ENCODE measurements at places on chromosomes 3 and 15. TPM values are rescaled to one million over a fixed set of nuclear protein-coding genes. Genes with fewer than 3 reads are reported as not detected.
A peak's percentile ranks its signal among the peaks of the same experiment; 100 is the strongest.

DNA sequence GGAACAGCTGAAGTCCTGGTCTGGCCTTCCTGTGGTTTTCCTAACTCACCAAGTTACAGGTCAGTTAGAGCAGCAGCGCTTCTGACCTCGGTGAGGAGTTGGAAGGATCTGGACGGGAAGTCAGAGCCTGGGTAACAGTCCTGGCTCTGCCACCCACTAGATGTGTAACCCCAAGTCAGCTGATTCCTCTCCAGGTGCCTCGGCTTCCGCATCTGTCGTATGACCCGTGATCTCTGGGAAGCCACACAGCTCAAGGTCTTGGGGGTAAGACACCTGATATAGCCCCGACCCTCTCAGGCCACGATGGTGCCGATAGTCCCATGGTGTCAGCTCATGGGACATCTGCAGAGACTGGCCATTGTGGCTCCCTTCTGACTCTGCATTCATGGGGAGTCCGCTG, 8.3 kb upstream of the PIGZ start:
- no peak for DNase-seq

- no peak for DNase-seq
Observed at GRCh38 chr15:35850284-35850683, 304.3 kb upstream of the DPH6 start.

DNA sequence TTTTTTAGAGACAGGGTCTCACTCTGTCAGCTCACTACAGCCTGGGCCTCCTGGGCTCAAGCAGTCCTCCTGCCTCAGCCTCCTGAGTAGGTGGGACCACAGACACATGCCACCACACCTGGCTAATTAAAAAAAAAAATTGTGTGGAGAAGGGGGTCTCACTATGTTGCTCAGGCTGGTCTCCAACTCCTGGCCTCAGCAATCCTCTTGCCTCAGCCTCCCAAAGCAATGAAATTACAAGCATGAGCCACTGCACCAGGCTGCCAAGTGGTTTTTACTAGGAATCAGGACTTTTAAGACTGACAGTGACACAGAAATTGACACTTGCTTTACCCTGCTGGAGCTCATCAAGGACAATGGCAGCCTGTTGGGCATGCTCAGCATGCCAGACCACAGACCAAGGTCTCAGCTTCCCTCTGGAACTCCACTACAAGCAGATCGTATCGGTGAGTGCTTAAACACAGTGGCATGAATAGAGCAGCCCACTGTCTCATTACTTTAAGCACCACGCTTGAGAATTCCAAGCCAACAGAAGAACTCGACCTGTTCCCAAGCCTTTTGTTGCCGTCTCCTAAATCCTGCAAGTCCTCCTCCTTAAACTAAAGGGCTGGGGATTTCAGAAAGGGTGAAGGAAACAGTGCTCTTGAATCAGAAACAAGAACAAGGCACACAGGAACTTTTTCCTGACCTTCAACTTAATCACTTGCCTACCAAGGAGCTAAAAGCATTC, 41.4 kb downstream of the EOMES start:
- DNase-seq: no peak

- peak; percentile 42 for DNase-seq
Observed at GRCh38 chr3:136802481-136802996, 16.4 kb upstream of the SLC35G2 start.

- no peak for DNase-seq
Observed at GRCh38 chr3:195921334-195921791, 13.0 kb upstream of the TNK2 start.

GRCh38 chr15:29593111-29593510, 229.2 kb downstream of the TJP1 start:
- DNase-seq: no peak

- no peak for DNase-seq
Observed at GRCh38 chr3:195746751-195747150, 26.0 kb downstream of the MUC20 start.

DNA sequence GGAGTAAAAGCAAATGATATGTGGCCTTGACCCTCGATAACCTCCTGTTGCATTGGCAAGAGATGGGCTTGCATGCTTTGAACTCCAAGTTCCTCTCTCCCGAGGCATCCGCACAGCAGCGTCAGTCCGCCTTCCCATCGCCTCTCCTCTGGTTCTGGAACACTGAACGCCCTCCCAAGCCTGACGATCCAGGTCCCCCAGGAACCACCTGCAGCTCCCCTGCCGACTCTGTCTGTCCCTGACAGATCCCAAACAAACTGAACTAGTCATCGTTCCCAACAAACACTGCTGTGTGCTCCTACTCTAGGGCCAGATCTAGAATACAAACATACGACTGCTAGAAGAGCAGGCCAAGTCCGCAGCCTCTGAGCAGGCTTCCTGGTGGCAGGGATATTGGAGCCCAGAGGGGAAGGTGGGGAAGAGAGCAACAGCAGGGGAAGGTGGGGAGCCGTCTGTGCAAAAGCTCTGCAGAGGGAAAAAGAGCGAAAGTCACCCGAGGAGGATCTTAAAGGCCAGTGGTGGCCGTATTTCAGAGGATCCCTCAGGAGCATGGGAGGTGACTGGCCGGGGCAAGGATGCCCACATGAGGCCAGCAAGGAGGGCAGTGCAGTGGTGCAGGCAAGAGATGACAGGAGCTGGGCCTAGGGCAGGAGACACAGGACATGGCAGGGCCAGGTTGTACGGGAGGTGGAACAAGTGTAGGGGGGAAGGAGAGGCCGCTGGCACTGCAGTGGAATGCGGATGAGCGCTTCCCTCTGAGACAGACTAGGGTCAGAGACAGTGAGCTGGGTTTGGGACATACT, 50.8 kb downstream of the PCSK6 start:
- no peak for DNase-seq

GRCh38 chr3:124992041-124992440, 57.5 kb upstream of the MUC13 start:
- no peak for DNase-seq

DNA sequence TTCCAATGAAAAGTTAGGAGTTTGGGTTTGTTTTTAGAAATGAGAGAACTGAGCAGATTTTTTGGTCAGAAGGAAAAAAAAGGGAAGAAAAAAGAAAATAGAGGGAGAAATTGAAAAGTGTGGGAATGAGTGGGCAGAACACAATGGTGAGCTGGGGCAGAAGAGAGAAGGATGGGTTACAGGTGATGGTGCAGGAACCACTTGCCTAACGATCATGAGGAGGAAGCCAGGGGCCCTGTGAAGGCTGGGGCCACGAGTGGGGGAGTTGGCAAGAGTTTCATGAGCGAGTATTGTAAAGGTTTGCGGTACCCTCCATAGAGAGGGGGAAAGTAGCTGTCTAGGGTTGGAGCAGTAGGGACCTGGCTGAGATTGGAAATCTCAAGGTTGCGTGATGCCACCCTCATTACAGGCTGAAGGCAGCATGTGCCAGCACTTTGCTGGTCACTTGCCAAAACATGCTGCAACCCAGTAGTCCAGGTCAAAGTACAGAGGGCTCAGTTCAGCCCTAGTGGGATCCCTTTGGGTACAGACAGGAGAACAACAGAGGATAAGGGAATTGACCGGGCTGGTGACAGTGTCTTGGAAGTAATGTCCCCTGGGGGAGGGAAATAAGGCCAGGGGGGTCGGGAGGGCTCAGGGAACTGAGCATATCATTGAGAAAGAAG, 6.6 kb downstream of the IVD start:
- no peak for DNase-seq

DNA sequence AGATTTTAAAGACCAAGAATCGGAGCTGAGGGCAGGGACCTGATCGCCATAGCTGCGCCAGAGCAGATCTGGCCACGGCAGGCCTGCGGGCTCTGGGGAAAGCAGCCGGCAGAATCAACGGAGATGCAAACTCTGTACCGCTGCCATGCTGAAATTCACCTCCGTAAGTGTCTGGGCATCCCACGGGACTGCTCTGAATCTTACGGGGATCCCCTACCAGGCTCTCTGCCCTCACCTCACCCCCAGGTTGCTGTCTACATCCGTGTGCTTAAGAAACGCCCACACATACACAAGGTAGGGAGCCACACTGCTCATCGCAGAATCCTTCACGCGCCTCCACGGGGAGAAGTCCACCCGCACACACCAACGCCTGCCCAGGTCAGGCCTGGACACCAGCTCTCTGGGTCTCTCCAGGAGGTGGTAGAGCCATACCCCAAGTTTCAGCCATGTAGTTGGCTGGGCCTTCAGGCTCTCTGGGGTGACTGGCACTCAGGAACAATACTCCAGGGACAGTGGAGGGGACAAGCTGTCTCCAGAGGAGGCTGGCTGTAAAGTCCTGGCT, 33.5 kb downstream of the FAM174B start:
- no peak for DNase-seq

- DNase-seq: no peak
Observed at GRCh38 chr15:94346282-94346681, 114.9 kb downstream of the MCTP2 start.

GRCh38 chr15:78937132-78937739, 7.6 kb downstream of the CTSH start:
- no peak for DNase-seq

DNA sequence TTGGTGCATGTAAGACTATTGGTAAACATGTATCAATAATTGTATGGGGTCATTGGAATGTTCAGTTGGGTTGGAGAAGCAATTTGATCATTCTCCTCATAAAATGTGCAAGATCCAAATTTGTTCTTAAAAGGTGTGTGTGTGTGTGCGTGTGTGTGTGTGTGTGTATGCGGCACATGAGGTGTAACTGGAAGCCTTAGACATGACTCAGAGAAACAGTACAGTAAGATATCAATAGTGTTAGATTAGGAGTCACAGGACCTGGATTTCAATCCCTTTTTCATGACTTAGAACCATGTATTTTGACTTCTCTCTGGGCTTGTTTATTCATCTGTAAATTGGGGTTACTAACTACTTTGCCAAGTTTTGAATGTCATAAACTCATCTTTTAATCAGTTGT, 38.3 kb downstream of the RSRC1 start:
- peak; percentile 11 for DNase-seq

DNA sequence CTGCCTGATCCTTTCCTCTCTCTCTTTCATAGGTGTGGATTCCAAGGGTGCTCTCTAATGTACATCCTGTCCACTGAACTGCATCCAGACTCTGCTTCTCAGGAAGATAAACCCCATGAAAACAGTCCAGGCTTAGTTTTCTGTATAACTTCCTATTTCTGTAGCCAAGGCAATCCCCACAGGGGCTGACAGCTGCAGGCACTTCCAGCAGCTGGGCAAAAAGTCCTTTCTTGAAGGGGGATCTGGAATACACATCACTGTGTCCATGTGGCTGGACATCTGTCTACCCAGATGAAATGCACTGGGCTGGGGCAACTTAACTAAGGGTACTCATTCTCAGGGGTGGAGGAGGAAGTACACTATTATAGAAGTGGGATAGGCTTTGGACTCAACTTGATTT, 72.2 kb downstream of the NR1D2 start:
- no peak for DNase-seq

DNA sequence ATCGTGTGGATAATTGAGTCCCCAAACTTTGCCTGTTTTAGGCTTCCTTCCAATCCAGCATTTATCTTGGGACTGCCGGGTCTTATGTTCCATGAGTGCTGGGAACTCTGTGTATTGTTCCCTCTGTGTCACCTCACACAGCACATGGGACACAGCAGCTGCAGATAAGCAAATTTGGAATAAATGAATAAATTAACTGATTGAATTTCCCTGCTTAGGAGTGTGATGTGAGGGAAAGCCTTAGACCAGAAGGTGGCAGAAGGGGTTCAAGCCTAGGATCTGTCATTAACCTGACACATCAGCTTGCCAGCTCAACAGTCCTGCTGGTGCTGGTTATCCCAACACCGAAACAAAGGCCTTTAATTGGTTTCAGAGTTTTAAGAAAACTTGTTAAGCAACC, 114.3 kb downstream of the OXSM start:
- no peak for DNase-seq

- DNase-seq: no peak
Observed at GRCh38 chr15:78244101-78244500, 9.7 kb upstream of the ACSBG1 start.

DNA sequence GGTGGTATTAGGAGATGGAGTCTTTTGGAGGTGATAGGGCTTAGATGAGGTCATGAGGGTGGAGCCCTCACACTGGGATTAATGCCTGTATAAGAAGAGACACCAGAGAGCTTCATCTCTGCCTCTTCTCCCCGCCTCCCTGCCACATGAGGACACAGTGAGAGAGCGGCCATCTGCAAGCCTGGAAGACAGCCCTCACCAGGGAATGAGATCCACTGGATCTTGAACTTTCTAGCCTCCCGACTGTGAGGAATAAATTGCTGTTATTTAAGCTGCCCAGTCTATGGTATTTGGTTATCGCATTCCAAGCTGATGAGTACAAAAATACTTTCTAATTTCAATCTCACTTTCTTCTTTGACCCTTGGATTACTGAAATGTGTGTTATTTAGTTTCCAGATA, 121.4 kb downstream of the OCA2 start:
- DNase-seq: no peak

- DNase-seq: no peak
Observed at GRCh38 chr3:147324356-147324755, 82.0 kb downstream of the ZIC4 start.

- DNase-seq: peak; percentile 32
Observed at GRCh38 chr3:155701882-155702465, 42.9 kb downstream of the PLCH1 start.

- DNase-seq: no peak
Observed at GRCh38 chr3:4233488-4233887, 69.7 kb upstream of the SETMAR start.

GRCh38 chr3:79184251-79184650, 583.5 kb downstream of the ROBO1 start:
- DNase-seq: no peak

DNA sequence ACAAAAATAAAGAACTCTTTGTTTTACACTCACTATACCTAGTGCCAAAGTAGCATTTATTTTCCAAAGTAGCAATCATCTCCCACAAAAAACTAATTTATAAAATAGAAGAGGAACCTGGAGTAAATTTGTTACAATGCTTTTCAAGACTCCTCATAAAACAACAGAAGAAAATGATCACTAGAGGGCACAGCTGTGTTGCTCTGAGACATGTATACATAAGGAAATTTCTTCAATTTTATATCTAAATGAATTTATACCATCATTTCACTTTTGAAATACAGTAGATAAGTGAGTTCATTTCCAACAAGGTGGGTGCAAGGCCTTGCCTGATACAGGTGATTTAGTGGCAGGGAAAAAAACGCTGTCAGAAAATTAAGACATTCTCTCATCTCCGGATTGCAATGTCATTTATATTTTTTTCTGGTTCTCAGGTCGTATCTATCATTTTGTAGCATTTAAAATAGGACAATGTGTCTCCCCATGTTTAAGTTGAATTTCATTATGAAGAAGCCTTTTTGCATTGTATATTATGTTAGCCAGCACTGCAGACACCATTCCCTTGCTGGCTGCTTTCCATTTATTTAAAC, 25.3 kb upstream of the ARHGEF26 start:
- DNase-seq: no peak

- DNase-seq: no peak
Observed at GRCh38 chr3:34183611-34184340, 385.3 kb downstream of the PDCD6IP start.

- peak; percentile 10 for DNase-seq
Observed at GRCh38 chr3:12345584-12346494, 57.0 kb downstream of the PPARG start.

Gene WNT5A
- total RNA-seq: 19.7 TPM

Gene SCAMP5
- 1.1 TPM for total RNA-seq

Gene ARL14
- total RNA-seq: 0.17 TPM

Gene TNNC1
- 1.3 TPM for total RNA-seq

Gene SIDT1
- total RNA-seq: not detected

Gene ST8SIA2
- total RNA-seq: 2.4 TPM

Gene EOMES
- 0.17 TPM for total RNA-seq

Gene SYNPR
- not detected for total RNA-seq

Gene CD200
- total RNA-seq: 23.7 TPM

Gene LRRC15
- total RNA-seq: not detected

Gene CNTN3
- total RNA-seq: 29.8 TPM

Gene HDAC11
- 17.2 TPM for total RNA-seq

Gene GPR62
- total RNA-seq: not detected

Gene EIF4A2
- 441 TPM for total RNA-seq

Gene GOLGA6D
- total RNA-seq: not detected

Gene CYP1A2
- not detected for total RNA-seq
